ENCODE measurements at places on chromosomes 16 and 17.

GRCh38 chr17:74680213-74680612 is 32.5 kb downstream of the CD300LF start:
- no peak for DNase-seq

- no peak for DNase-seq
Observed at GRCh38 chr16:14286368-14287230, 215.5 kb downstream of the MRTFB start.

GRCh38 chr17:13046361-13046760 is 28.5 kb upstream of the ELAC2 start:
- no peak for DNase-seq

- no peak for DNase-seq
Observed at GRCh38 chr17:30074730-30075129, 41.9 kb upstream of the NSRP1 start.
